ENCODE measurements at places on chromosomes 1 and 21. TPM values are rescaled to one million over a fixed set of nuclear protein-coding genes. Genes with fewer than 3 reads are reported as not detected.

- no peak for DNase-seq
These were observed 51.3 kb downstream of the SSBP3 start for GRCh38 chr1:54354899-54355298.

- DNase-seq, result no peak
These were observed 685.6 kb downstream of the AMY1C start for GRCh38 chr1:104435255-104435654.

DNA sequence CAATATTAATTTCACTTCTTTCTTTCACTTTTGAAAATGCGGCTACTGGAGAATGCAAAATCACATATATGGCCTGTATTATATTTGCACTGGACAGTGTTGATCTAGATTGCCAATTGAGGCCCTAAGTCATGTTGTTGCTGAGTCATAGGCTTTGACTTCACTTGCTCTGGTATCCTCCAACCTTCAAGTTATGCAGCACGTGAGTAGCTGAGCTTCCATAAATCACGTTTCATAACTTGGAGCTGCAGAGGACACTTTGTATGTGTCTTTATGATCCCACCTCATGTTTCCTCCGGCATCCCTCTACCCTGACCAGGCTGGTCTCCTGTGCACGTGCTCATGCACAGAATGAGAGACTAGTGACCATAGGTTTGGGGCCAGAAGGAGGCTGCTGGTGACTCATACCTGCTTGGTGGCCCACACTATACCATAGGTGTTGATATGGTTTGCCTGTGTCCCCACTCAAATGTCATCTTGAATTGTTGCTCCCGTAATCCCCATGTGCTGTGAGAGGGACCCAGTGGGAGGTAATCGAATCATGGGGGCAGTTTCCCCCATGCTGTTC, 103.0 kb upstream of the TSPAN2 start:
- DNase-seq, result no peak

- no peak for DNase-seq
These were observed 90.6 kb upstream of the RALGPS2 start for GRCh38 chr1:178634445-178634844.

GRCh38 chr1:160569806-160570205, 9.5 kb downstream of the CD84 start:
- DNase-seq, result no peak

ZNF648 gene
- total RNA-seq, result not detected
